ENCODE measurements at places on chromosomes 12 and 14.

DNA sequence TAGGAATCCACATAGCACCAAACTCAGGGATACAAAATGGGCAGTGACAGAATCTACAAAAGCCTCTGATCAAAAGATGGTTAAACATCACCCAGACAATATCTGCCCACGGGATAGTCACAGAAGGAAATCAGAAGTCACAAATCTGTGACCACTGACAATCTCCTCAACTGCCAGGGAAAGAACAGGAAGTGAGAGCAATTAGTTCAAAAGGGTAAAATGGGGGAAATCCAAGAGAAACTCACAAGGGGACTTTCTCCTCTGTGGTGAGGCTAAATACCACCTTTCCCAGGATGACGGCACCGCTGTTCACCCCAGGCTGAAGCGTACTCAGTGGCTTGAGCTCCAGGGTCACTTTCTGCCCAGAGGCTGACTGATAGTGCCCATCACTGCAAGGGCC, 10.7 kb downstream of the TTC5 start:
- peaks cover 10% of the 10 kb centered on the region for H3K4me1 ChIP-seq
- H3K27ac ChIP-seq: peak overlapping the region; percentile 34
- no peaks in the 10 kb centered on the region for H3K27me3 ChIP-seq
- H3K4me3 ChIP-seq: no peak overlapping the region
- DNase-seq: peak; percentile 10

DNA sequence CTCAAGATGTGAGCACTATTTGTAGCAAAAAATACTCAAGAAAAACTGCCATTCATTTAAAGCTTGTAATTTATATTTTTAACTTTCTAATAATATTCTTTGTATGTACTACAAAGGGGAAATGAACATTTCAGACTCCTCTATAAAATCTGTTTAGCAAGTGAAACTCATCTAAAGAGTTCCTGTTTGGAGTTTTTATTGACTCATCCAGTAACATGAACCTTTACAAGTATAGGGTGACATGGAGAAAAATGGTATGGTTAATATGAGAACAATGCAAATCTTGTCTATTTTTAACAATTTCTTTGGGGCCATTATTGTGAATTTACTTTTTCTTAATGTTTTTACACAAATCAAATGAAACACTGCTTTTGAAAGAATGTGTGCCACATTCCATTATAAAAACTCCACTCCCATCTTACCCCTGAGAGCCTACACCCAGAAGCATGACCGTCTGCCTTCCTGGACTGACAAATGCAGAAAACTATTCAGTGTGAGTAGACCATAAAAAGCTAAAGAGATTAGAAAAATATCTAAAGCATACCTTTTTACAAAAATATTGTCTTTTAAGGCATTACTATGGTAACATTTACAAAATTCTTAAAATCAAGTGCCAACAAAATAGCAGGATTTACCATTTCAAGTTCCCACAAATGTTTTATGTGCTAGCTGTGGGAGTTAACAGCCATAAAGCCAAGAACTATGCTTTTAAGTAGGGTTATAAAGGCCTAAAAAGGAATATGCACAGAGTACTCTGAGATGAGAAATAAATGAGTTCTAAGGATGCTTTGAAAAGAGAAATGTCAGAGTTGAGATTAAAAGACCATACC, 144.0 kb downstream of the ADAMTS20 start:
- H3K27me3 ChIP-seq: no peaks in the 10 kb centered on the region
- no peak overlapping the region for H3K4me3 ChIP-seq
- H3K36me3 ChIP-seq: no peaks in the 10 kb centered on the region
- no peaks in the 10 kb centered on the region for H3K4me1 ChIP-seq
- no peak for DNase-seq

DNA sequence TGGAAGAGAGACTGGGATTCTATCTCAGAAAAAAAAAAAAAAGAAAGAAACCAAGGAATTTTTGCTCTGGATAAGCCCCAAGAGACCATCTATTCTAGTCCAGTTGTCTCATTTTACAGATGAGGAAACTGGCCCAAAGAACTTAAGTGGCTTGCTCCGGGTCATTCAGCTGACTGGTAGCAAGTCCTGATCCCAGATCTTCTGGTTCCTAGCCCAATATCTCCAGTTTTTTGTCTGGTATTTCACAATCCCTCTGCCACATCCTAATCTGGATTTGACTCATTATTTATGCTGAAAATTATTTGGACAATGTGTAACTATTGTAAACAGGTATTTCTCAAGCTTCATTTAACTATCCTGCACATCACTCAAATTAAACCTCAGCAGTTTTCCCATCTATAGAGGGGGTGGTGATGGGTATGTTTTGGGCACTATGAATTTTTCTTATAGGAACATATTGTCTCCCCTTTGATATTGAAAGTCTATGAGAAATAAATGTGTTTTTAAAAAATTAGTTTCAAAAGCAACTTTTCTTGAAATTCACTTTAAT, 43.4 kb downstream of the PPP2R5E start:
- H3K36me3 ChIP-seq: peaks cover 9% of the 10 kb centered on the region
- no peaks in the 10 kb centered on the region for H3K27me3 ChIP-seq
- no peak overlapping the region for H3K4me3 ChIP-seq
- DNase-seq: no peak
- no peak overlapping the region for H3K27ac ChIP-seq

- no peaks in the 10 kb centered on the region for H3K27me3 ChIP-seq
- no peak for DNase-seq
- H3K36me3 ChIP-seq: no peaks in the 10 kb centered on the region
- no peaks in the 10 kb centered on the region for H3K4me1 ChIP-seq
These were observed 125.6 kb upstream of the NOS1 start for GRCh38 chr12:117486840-117487659.

DNA sequence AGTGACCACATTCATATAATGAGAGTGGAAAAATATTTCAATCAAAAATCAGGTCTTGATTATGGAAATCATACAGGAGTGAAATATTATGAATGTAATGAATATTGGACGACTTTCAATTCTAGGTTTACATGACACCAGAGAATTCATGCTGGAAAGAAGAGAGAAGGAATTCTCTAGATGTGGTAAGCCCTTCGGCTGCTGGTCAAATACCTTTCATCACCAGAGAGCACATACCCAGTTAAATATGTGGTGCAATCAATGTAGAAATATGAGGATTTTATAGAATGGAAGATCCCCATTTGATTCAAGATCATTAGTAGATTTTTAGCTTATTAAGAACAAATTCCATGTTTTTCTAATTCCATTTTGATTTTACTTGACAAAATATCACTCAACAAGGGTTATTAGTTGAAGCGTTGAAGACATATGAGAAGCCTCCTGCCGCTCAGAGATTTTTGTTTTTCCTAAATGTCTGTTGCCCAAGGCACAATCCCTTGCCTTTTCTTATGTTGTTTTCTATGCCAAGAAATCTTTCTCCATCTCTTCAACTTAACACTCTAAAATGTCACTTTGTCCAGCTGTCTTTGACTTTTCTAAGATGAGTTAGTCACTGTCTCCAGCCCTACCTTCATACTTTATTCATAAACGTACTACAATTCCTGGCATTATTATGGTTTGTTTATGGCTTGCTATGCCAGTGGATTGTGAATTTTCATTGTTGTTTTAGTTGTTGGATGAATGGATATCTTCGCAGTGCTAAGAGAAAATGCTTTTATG, 72.8 kb upstream of the ZDHHC17 start:
- no peaks in the 10 kb centered on the region for H3K36me3 ChIP-seq
- no peak overlapping the region for H3K4me3 ChIP-seq
- H3K27ac ChIP-seq: no peak overlapping the region
- H3K27me3 ChIP-seq: no peaks in the 10 kb centered on the region
- H3K4me1 ChIP-seq: no peaks in the 10 kb centered on the region

GRCh38 chr12:85782711-85783110, 53.5 kb downstream of the RASSF9 start:
- H3K4me1 ChIP-seq: no peaks in the 10 kb centered on the region
- H3K27ac ChIP-seq: no peak overlapping the region
- no peaks in the 10 kb centered on the region for H3K36me3 ChIP-seq
- no peak overlapping the region for H3K4me3 ChIP-seq
- H3K27me3 ChIP-seq: no peaks in the 10 kb centered on the region
- no peak for DNase-seq

DNA sequence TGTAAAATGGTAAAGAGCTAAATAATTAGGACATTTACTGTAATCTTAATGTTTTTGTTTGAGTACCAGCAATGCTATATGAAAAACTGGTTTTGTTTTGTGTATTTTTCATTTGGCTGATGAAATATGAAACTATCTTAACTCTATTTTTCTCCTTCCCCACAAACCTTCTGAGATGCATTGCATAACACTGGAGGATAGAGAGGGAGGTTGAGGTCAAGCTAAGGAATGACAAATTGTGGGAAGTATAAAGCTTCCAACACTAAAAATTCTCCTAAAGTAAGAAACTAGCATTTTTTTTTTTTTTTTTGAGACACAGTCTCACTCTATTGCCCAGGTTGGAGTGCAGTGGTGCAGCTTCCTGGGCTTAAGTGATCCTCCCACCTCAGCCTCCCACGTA, 31.5 kb upstream of the SRP54 start:
- no peaks in the 10 kb centered on the region for H3K27me3 ChIP-seq
- no peak for DNase-seq
- no peak overlapping the region for H3K4me3 ChIP-seq
- no peak overlapping the region for H3K27ac ChIP-seq
- no peaks in the 10 kb centered on the region for H3K4me1 ChIP-seq
- H3K36me3 ChIP-seq: peaks cover 8% of the 10 kb centered on the region

- H3K27ac ChIP-seq: no peak overlapping the region
- peaks cover 48% of the 10 kb centered on the region for H3K4me1 ChIP-seq
- no peak overlapping the region for H3K4me3 ChIP-seq
These were observed 5.9 kb downstream of the HCAR1 start for GRCh38 chr12:122724641-122725243.

GRCh38 chr12:107761502-107761904, 566 bp upstream of the PRDM4 start:
- peak overlapping the region; percentile 80 for H3K4me3 ChIP-seq
- peak overlapping the region; percentile 60 for H3K27ac ChIP-seq
- no peaks in the 10 kb centered on the region for H3K27me3 ChIP-seq
- H3K4me1 ChIP-seq: peaks cover 19% of the 10 kb centered on the region
- no peak for DNase-seq
- H3K36me3 ChIP-seq: peaks cover 8% of the 10 kb centered on the region

- no peak overlapping the region for H3K27ac ChIP-seq
- H3K4me1 ChIP-seq: no peaks in the 10 kb centered on the region
- DNase-seq: no peak
- no peaks in the 10 kb centered on the region for H3K27me3 ChIP-seq
- H3K36me3 ChIP-seq: no peaks in the 10 kb centered on the region
- no peak overlapping the region for H3K4me3 ChIP-seq
These were observed 252.9 kb upstream of the NAV3 start for GRCh38 chr12:77577791-77578190.

- no peak for DNase-seq
- H3K36me3 ChIP-seq: peaks cover 14% of the 10 kb centered on the region
- peaks cover 26% of the 10 kb centered on the region for H3K4me1 ChIP-seq
- H3K27ac ChIP-seq: no peak overlapping the region
- H3K27me3 ChIP-seq: no peaks in the 10 kb centered on the region
- H3K4me3 ChIP-seq: no peak overlapping the region
These were observed 110.3 kb downstream of the SLC38A1 start for GRCh38 chr12:46158501-46158900.

DNA sequence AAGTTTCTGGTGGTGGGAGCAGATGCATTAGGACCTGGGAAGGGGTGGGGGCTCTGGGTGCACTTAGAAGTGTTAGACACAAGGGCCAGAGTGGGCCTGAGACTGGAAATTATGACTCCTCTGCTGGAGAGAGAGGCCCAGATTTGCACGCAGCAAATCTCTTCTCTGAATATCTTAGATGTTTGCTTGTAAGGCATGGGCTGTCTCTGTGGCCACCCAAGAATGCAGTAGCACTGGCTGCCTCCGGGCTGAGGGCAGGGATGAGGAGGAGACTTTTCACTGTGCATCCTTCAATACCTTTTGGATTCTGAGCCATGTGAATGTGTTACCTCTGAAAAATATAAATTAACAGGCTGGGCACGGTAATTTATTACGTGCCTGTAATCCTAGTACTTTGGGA, 14.0 kb upstream of the RABGGTA start:
- H3K27me3 ChIP-seq: no peaks in the 10 kb centered on the region
- no peak overlapping the region for H3K4me3 ChIP-seq
- H3K4me1 ChIP-seq: peaks cover 28% of the 10 kb centered on the region
- no peak for DNase-seq

DNA sequence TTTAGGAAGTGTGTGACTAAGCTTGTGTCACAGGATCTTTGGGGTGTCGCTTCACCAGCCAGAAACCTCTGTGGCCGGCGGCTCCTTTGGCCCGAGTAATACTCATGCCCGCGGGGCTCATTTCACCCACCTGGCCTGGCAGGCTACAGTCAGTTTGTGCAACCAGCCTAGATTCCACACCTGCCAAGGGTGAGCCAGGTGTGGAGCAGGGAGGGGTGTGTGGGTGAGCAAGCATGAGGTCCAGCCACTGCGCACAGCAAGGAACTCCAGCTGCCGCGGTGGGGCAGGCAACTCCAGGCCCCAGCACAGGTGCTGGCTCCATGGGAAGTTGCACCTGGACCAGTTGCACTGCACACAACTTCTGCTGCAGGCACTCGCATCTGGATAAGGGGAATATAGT, 462.3 kb upstream of the LRFN5 start:
- H3K4me1 ChIP-seq: no peaks in the 10 kb centered on the region
- H3K4me3 ChIP-seq: no peak overlapping the region
- no peak for DNase-seq
- no peak overlapping the region for H3K27ac ChIP-seq
- H3K36me3 ChIP-seq: no peaks in the 10 kb centered on the region

DNA sequence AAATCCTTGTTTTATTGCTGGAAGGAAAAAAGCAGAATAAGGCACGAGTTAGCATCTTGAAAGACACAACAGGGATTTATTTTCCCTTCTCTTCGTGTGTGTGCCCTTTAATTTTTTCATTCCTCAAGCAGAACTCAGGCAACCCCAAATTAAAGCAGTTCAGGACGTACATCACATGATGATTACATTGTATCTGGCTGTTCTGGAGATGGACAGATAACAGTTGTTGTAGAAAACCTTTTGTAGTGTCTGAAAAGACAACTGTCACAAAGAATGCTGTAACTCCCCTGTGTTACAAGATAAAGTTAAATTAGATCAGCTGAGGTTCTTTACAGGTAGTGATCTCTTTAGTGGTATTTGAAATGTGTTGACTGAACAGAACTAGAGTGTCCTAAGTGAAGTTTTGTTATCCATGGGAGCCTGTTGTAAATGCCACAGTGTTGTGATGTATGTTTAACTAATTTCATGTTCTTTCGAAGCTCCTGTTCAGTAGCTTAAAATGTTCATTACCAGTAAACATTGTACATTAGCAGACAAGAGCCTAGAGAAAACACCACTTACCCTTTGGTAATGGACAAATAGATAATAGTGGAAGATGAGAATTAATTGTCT, 58.5 kb downstream of the TMTC2 start:
- no peak overlapping the region for H3K27ac ChIP-seq
- no peak for DNase-seq
- no peak overlapping the region for H3K4me3 ChIP-seq
- H3K27me3 ChIP-seq: no peaks in the 10 kb centered on the region
- H3K4me1 ChIP-seq: no peaks in the 10 kb centered on the region
